NCI-H1694 (cell line): ENCODE measurements at places on chromosomes 7 and 10.
A peak's percentile ranks its signal among the peaks of the same experiment; 100 is the strongest.

GRCh38 chr10:124641282-124642087, 102.7 kb downstream of the FAM53B start:
- DNase-seq = no peak

- no peak for DNase-seq
These were observed 52.0 kb upstream of the VWC2 start for GRCh38 chr7:49721441-49721840.

- DNase-seq = no peak
These were observed 105.6 kb downstream of the SMURF1 start for GRCh38 chr7:99038086-99038855.

DNA sequence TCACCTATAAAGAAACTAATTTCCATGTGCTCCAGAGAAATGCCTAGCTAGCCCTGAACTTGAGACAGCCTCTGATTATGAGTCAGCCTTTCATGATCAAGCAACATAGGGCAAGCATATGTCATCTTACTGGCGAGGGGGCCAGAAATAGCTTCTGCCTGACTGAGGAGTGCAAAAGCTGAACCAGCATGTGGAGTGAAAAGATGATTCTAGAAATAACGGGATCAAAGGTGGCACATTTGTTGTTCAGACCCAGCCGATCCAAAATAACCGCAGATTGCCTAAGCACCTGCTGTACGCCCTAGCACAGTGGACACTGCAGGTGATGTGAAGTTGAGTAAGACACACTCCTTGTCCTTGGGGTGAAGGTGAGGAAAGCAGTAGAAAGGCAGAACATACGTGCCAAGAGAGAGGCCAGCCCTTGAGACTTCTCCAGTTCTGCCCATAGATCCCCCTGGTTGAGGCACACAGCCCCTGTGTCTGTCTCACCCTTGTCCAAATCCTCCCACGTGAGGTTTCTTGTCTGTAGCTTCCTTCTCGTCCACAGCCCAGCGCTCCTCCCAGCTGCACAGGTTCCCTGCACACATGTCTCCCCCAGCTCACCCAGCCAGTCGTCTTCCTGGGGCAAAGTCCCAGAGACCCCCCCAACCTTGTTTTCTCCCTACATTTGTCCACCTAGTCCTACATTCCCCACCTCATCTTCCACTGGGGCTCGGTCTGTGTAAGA, 2.8 kb upstream of the BCL7B start:
- peak; percentile 61 for DNase-seq

GRCh38 chr7:6278749-6279310, 6.4 kb upstream of the CYTH3 start:
- DNase-seq = no peak

DNA sequence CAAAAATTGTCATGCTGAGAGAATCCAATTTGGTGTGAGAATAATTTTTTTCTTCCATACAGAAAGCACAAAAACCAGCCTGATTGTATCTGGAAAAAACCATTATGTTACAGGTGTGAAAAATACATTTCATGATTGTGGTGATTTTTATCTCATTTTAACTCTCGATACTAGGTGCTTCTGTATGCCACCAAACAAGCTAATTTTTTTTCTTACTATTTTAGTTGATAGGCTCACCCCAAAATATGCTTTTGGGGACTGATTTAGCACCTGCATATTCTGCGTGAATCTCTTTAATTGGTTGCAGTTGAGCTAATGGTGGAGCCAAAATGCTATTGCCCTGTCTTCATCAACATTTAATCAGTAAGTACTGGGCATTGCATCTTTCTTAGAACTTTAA, 1.9 kb downstream of the DMTF1 start:
- DNase-seq = no peak
